Aorta (tissue), 5 donors: ENCODE measurements at places on chromosomes 7 and 10. TPM values are rescaled to one million over a fixed set of nuclear protein-coding genes. Genes with fewer than 3 reads are reported as not detected.

The CCDC172 gene
- polyA plus RNA-seq: not detected

The AOAH gene
- polyA plus RNA-seq: 13.5 TPM

The ACSL5 gene
- 18.7 TPM for polyA plus RNA-seq

GRCh38 chr10:106082865-106083264 is 1081.6 kb downstream of the SORCS1 start:
- no peaks in the 10 kb centered on the region for H3K36me3 ChIP-seq
- no peak for DNase-seq
- no peaks in the 10 kb centered on the region for H3K27me3 ChIP-seq

DNA sequence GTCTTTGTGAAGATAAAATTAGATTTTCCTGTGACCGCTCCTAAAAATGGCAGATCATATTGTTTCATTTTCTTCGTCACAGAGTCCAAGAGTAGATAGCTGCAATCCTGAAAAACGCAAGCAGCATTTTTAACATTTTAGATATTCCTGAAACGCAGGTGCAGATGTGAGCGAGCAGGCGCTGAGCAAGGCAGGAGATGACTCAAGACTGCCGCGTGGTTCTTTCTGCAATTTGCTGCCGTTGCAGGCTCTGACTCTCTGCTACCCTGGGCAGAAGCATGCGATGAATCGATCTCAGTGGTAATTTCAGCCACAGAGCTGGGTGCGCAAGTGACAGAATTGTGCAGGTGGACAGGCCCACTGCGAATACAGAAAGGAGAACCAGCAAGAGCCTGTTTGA is 331.9 kb downstream of the ACTR3B start:
- no peak for DNase-seq
- H3K4me1 ChIP-seq: no peaks in the 10 kb centered on the region
- H3K27ac ChIP-seq: no peak overlapping the region
- H3K4me3 ChIP-seq: no peak overlapping the region
- no peaks in the 10 kb centered on the region for H3K27me3 ChIP-seq
- no peaks in the 10 kb centered on the region for H3K36me3 ChIP-seq

- no peak for DNase-seq
- H3K36me3 ChIP-seq: no peaks in the 10 kb centered on the region
- H3K27ac ChIP-seq: no peak overlapping the region
- H3K4me1 ChIP-seq: no peaks in the 10 kb centered on the region
These were observed 180.0 kb upstream of the AHR start for GRCh38 chr7:17118412-17118811.

DNA sequence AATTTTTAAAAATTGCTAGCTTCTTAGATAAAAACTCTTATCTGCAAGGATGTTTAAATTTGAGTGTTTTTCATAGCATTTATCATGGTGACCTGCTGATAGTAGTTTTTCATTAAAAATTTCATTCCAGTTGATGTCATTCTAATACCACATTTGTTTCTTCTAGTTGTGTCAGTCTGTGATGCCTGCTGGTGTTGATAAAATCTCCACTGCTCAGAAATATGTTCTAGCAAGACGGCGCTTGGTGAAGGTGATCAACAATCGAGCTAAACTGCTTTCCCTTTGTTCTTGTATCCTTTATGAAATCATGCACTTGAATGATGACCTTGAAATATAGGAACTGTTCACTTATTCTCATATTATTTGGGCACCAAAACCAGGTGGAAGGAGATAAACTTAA is 17.6 kb upstream of the STMP1 start:
- no peak for DNase-seq
- no peak overlapping the region for H3K4me3 ChIP-seq
- H3K27ac ChIP-seq: no peak overlapping the region
- H3K27me3 ChIP-seq: no peaks in the 10 kb centered on the region
- H3K4me1 ChIP-seq: no peaks in the 10 kb centered on the region

GRCh38 chr10:68156373-68157185 is 47.3 kb downstream of the MYPN start:
- H3K4me3 ChIP-seq: no peak overlapping the region
- no peak overlapping the region for H3K27ac ChIP-seq
- peak; percentile 54 for DNase-seq
- no peaks in the 10 kb centered on the region for H3K36me3 ChIP-seq
- peaks cover 3% of the 10 kb centered on the region for H3K4me1 ChIP-seq

DNA sequence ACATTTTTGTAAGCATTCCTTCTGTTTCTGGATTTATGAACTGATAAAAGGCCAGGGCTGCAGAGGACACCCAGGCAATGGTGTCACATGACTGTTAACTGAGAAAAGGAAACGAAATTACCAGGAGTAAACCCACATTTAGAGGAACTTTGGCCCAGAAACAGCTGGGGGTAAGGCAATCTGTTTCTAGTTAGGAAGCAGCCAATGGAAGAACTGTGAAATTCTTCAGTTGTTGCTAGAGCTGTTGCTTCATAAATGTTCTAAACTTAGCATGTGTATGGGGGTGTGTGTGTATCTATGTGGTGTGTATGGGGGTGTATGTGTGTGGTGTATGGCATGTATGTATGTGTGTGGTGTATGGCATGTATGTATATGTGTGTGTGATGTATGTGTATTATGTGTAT is 11.8 kb upstream of the PDCD4 start:
- no peak overlapping the region for H3K27ac ChIP-seq
- no peak overlapping the region for H3K4me3 ChIP-seq
- no peaks in the 10 kb centered on the region for H3K36me3 ChIP-seq
- H3K27me3 ChIP-seq: no peaks in the 10 kb centered on the region

GRCh38 chr7:129213828-129214227 is 11.0 kb upstream of the AHCYL2 start:
- peaks cover 4% of the 10 kb centered on the region for H3K36me3 ChIP-seq
- DNase-seq: no peak
- no peaks in the 10 kb centered on the region for H3K27me3 ChIP-seq
- no peak overlapping the region for H3K4me3 ChIP-seq
- H3K27ac ChIP-seq: no peak overlapping the region
